ENCODE measurements at places on chromosomes 16 and 17. TPM values are rescaled to one million over a fixed set of nuclear protein-coding genes. Genes with fewer than 3 reads are reported as not detected.

Gene SLFN11
- 114 TPM for total RNA-seq

- peak; percentile 33 for DNase-seq
These were observed at the start of gene PGAP6 for GRCh38 chr16:381789-382717. Gene PGAP6 (minus strand): TSS chr16:381978. CDS start chr16:381821, 157 bp downstream.

DNA sequence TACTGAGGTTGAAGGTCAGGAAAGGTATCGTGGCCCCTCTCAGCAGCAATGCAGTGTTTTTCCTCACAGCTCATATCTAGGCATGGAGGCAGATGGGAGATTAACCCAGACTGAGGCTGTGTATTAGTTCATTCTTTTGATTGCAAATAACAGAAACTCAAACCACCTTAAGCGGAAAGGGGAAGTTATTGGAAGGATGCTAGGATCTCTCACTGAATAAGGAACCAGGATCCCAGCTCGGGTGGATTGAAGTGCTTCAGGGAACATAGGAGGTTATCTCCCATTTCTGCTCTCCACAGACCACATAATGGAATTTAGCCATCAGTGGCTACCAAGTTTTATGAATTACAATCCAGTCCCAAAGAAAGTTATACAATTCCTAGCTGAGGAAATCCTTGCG, 8.2 kb downstream of the ZNF689 start:
- no peak for DNase-seq

- DNase-seq = no peak
These were observed 64.5 kb downstream of the NUP88 start for GRCh38 chr17:5354886-5355415.

- DNase-seq = no peak
These were observed 6.3 kb downstream of the SLFN12L start for GRCh38 chr17:35531160-35531559.

- DNase-seq = no peak
These were observed 20.0 kb upstream of the WFIKKN1 start for GRCh38 chr16:610513-611381.
